ACHN (cell line): ENCODE measurements at places on chromosomes 4 and X.

GRCh38 chr4:83644677-83645659, 109.1 kb downstream of the GPAT3 start:
- DNase-seq: peak; percentile 59

- no peak for DNase-seq
Measured at GRCh38 chr4:87875191-87875590, 42.4 kb downstream of the MEPE start.

DNA sequence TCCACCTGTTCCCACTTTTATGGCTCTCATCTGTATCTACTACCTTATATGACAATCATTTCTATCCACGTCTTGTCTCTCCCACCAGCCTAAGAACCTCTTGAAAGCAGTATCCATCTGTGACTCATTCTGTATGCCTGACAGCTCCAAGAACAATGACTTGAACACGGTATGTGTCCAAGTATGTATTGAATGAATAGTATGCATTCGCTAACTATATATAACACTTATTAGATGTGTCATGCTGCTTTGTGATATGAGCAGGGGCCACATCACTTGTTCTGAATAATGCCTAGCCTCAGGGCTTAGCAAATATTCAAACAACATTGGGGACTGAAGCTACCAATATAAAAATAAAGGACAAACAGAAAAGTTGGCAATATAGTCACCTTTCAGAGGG, 4.9 kb downstream of the OPHN1 start:
- DNase-seq: peak; percentile 22

DNA sequence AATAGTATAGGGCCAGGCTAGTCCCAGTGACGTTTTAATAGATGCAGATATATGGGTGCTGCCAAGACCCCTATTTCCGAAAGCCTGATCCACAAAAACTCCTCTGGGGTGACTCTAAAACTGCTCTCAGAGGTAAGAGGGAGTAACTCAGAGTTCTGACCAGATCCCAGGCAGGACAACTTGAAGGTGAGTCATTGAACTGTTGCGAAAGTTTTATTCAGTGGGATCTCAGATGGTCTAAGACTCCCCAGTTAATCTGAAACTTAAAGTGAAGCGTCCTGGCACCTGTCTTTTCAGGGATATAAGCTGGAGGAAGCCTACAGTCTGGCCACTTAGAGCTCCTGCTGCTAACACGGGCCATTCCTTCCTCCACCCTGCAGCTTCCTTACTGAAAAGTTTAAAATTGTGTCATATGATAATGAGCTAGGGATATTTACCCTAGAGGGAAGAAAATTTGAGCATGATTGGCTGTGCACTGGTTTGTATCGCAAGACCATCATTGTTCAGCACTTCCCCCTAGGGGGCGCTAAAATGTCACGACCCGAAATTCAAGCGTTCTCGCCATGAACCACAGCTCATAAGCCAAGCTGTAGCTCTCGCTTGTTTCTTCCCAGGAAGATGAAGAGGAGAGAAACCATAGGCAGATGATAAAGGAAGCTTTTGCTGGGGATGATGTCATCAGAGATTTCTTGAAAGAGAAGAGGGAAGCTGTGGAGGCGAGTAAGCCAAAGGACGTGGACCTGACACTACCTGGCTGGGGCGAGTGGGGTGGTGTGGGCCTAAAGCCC, 19.5 kb downstream of the UTP14A start:
- DNase-seq: peak; percentile 55

DNA sequence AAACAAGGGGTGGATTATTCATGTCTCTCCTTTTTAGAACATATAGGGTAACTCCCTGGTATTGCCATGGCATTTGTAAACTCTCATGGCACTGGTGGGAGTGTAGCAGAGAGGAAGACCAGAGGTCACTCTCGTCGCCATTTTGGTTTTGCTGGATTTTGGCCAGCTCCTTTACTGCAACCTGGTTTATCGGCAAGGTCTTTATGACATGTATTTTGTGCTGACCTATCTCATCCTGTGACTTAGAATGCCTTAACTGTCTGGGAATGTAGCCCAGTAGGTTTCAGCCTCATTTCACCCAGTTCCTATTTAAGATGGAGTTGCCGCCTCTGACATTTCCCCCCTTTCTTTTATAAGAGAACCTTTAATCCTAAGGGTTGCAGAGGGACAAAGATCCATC, 45.8 kb downstream of the MGST2 start:
- DNase-seq: peak; percentile 50

- no peak for DNase-seq
Measured at GRCh38 chr4:152431784-152432183, 104.1 kb downstream of the FBXW7 start.

- DNase-seq: no peak
Measured at GRCh38 chr4:79652232-79652631, 244.2 kb upstream of the GK2 start.

DNA sequence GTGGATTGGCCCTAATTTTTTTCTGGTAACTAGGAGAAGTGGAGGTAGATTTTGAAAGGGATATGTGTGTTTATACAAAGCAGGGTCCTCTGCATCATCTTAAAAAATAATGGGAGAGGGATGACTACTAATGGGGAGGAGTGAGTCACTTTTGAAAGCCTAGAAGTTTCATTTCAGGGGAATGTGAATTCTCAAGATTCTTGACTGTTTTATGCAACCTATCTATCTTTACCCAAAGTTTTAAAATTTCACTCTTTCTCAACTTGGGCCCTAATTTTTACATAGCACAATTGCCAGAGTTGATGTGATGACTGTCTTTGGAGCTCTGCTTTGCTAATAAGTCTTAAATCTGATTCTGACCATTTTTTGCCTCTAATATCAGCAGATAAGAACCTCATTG, 445.2 kb downstream of the GRXCR1 start:
- DNase-seq: no peak

GRCh38 chrX:36534900-36535299, 473.3 kb upstream of the FAM47C start:
- DNase-seq: no peak

DNA sequence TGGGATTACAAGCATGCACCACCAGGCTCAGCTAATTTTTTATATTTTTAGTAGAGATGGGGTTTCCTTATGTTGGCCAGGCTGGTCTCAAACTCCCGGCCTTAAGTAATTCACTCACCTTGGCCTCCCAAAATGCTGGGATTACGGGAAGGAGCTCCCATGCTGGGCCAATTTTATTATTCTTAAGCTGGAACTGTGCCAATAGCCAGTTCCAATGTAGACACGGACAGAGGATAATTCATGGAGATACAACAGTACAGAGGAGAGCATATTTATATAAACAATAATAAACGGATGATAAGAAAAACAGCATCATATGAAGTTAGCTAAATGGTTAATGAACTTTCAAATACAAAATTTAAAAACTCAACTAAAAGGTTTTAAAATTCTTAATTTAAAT, 87.8 kb downstream of the PPA2 start:
- no peak for DNase-seq

DNA sequence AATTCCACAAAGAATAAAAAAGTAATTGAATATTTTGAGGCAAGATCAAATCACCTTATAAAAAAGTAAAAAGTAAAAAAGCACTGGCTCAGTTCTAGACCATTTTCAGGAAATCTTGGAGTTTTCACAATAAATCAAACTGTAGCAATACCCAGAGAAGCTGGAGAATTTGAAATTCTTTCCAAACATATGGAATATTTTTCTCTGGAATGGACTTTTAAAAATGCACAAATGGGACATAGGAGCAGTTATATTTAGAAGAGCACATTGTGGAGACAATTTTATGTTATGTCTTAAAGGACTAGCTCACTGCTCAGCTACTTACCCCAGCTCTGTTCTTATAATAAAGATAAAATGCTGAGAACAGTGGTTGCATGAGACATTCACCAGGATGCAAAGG, 211.9 kb upstream of the KIT start:
- no peak for DNase-seq

DNA sequence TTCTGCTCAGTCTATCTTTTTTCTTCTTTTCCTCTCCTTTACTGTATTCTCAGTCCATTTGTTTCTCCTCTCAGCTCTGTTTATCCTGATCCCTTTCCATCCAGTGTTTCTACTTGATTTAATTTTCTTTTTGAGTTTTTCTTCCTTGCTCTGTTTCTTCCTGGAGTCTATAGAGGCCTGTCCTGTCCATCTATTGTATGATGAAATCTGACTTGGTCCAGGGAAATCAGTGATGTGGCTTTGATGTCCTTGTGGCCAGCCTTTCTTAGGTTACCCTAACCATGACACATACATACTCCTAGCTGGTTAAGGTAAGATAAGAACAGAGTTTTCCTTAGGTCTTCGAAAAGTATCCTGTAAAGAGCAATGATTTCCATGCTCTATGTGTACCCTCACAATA, 89.3 kb upstream of the LNX1 start:
- no peak for DNase-seq

DNA sequence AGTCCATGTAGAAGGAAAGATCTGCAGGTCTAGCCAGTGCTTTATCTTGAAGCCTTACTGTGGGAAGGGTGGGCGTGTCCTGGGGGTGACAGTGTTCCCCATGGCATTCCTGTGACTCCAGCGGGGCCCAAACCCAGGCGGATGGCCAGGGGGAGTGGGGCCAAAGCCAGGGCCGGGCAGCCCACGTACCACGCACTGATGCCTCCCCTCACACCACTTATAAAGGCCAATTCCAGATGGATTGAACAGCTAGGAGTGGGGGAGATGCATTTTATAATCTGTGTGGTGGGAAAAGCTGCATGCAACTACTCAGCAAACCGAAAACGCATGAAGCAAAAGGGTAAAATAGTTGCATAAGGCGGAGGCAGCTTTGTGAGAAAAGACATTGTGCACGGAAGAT, 36.4 kb downstream of the NELFA start:
- DNase-seq: no peak

GRCh38 chr4:14049946-14050345, 422.4 kb upstream of the BOD1L1 start:
- DNase-seq: no peak

- DNase-seq: peak; percentile 18
Measured at GRCh38 chr4:10403633-10404445, 53.4 kb downstream of the ZNF518B start.

DNA sequence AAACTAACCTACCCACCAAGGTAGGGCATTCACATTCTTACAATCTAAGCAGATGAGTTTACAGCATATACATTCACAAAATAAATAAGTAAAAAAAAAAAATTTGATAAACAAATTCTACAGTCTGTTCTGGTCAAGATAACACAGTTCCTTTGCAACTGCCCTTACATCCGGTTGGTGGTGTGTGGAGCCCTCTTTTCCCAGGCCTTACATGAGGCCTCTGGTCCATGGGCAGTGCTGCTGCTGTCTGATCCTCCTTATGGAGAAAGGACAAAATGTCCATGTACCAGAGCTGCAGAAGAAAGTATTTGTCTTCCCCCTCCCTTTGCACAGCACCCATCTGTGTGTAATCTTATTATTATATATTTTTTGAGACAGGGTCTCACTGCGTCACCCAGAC, 2.2 kb upstream of the SEPTIN11 start:
- no peak for DNase-seq

- DNase-seq: no peak
Measured at GRCh38 chr4:7417639-7418038, 17.1 kb downstream of the PSAPL1 start.

- no peak for DNase-seq
Measured at GRCh38 chr4:108143515-108143914, 25.2 kb downstream of the LEF1 start.

DNA sequence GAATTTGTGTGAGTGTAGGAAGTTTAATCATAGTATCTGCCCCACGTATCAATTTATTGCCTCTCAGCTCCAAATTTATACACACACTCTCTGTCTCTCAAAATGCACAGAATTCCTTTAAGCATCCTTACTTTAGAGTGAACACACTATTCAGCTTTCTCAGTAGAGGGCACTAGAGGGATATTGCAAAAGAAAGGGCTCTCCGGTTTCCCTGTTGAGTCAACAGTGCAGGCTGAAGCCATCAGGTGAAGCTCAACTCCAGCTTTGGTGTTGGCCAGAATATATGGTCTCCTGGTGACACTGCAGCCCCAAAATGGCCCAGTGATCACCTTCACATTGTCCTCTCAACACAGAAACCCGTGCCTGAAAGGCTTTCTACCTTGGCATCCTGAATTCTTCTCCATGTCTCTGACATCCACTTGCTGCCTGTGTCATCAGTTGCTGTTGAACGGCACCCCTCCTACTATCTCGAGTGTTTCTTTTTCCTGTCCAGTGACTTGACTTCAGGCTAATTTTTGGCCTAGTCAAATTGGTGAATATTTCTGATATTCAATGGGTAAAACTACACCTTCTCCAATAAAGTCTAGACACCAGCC, 670.5 kb downstream of the GABRG1 start:
- DNase-seq: peak; percentile 56

GRCh38 chrX:42797651-42798269, 19.8 kb upstream of the PPP1R2C start:
- DNase-seq: no peak

DNA sequence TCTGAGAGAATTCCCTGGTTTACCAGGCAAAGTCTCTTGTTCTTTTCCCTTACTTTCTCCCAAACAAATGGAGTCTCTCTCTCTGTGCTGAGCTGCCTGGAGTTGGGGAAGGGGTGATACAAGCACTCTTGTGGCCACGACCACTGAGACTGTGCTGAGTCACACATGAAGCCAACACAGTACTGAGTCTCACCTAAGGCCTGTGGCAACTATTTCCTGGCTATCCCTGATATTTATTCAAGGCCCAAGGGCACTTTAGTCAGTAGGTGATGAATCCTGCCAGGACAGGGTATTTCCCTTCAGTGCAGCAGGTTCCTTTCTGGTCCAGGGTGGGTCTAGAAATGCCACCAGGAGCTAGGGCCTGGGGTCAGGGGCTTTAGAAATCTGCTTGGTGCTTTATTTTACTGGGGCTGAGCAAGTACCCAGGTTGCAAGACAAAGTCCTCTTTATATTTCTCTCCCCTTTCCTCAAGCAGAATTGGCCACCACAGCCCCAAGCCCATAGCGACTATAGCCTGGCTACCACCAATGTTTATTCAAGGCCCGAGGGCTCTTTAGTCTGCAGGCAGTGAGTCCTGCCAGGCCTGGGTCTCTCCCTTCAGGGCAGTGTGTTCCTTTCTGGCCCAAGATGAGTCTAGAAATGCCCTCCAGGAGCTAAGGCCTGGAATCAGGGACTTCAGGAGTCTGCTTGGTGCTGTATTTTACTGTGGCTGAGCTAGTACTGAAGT, 10.5 kb downstream of the ARL13A start:
- no peak for DNase-seq

DNA sequence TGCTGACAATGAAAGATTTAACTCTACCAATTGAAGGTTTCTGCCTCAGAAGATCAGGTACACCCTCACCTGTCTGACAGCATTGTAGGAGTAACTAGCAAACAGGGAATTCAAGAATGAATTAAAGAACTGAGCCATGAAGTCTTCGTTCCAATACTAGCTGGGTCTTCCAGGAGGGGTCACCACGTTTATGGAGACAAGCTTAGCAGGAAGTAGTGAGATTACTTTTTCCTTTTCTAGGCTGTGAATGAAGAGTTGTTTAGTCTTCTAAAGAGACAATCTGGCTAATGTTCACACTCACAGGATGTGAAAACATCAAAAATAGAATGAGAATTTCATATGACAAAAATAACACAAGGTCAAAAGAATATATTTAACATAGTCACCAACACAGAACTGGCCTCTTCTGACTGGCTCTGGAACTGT, 54.9 kb downstream of the REELD1 start:
- DNase-seq: no peak

- DNase-seq: no peak
Measured at GRCh38 chrX:153321381-153322124, at the start of gene PNMA6F. Gene PNMA6F, minus strand, starts transcription at chrX:153321767. Its CDS starts 1,093 bp downstream, at chrX:153320674.
